Stimulated activated effector memory CD8-positive, alpha-beta T cell treated with anti-CD3 and anti-CD28 coated beads, Interleukin-12 subunit alpha, Interleukin-12 subunit beta, amount 100 ng/mL, for 72 hours (primary cell): ENCODE measurements at places on chromosomes 4 and X.

GRCh38 chr4:10082459-10083272, 33.9 kb downstream of the WDR1 start:
- DNase-seq, result no peak

GRCh38 chrX:71955530-71956120, 45.0 kb downstream of the NHSL2 start:
- no peak for DNase-seq

- DNase-seq, result no peak
Observed at GRCh38 chrX:70485466-70485865, 40.8 kb downstream of the DLG3 start.

DNA sequence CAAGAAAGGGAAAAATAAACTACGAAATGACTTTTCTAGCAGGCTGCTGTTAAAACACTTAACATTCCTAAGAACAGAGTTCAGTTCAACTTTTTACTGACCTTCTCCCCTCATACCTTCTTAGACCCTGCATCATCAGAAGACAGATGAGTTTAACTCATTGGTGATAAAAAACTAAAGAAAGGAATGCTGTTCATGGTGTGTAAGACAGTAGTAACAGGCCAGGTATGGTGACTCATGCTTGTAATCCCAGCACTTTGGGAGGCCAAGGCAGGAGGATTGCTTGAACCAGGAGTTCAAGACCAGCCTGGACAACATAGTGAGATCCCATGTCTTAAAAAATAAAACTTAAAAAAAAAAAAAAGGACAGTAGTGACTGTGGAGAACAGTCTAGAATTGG, 16.2 kb downstream of the RBM47 start:
- no peak for DNase-seq

- no peak for DNase-seq
Observed at GRCh38 chrX:7092543-7092942, 55.0 kb upstream of the STS start.

- no peak for DNase-seq
Observed at GRCh38 chr4:30396772-30397475, 323.2 kb upstream of the PCDH7 start.

- no peak for DNase-seq
Observed at GRCh38 chr4:32771491-32771890, 2051.3 kb downstream of the PCDH7 start.

DNA sequence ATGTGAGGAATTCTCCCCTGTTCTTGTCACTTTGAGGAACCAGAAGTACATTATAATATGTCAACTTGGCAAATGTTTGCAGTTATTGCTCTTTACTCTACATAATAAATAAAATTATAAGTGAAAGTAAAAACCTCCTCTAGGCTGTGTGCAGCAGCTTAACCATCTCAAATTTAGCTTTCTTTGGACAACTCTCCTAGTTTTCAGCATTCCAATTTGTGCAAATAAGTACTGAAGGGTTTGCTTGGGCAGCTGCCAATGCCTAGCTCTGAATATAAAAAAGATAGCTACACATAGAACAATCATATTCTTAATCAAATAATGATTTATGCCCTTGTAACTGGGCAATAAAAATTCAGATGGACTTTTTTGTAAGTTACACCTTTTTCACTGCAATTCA, 82.5 kb downstream of the GASK1B start:
- no peak for DNase-seq

- DNase-seq, result no peak
Observed at GRCh38 chrX:2984342-2984741, 22.0 kb upstream of the ARSH start.

- no peak for DNase-seq
Observed at GRCh38 chr4:106019771-106020170, 124.5 kb downstream of the NPNT start.

- no peak for DNase-seq
Observed at GRCh38 chr4:101973361-101973760, 182.8 kb downstream of the BANK1 start.

DNA sequence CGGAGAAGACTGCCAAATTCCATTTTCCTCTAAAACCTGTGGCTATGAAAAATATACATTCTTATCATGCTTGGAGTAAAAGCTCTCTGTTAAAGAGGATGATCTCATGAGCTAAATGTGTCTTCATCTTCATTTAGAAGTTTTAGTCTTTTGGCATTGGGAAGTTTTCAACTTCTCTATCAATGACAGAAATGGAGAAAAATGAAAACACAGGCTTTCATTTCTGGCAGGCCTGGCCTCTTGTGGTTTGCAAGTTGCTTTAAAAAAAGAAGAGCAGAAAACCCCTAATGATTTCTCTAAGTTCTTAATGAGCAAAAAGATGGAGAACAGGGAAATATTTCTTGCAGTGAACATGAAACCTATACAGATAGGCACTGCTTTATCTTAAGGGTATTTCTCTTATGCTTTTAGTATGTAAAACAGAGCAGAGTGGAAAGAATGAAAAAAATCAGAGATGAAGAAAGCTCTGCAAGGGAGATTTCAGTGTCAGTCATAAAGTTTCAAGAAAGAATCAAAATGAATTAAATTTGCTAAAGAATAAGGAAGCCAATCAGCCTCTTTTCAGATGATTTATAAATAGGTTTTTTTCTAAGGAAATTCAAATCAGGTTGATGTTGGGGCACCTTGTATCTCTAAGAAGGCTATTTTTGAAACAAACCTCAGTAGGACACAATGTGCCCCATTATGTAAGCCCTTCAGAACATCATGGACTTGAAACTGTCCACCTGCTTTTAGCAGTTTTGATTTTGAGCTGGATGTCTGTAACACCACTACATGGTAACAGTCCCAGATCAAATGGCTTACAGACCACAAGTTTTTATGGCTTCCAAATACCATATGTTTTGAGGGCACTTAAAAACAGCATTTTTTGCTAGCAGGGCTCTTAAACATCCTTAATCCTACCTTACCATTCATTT, 225.0 kb downstream of the GRIA3 start:
- no peak for DNase-seq

DNA sequence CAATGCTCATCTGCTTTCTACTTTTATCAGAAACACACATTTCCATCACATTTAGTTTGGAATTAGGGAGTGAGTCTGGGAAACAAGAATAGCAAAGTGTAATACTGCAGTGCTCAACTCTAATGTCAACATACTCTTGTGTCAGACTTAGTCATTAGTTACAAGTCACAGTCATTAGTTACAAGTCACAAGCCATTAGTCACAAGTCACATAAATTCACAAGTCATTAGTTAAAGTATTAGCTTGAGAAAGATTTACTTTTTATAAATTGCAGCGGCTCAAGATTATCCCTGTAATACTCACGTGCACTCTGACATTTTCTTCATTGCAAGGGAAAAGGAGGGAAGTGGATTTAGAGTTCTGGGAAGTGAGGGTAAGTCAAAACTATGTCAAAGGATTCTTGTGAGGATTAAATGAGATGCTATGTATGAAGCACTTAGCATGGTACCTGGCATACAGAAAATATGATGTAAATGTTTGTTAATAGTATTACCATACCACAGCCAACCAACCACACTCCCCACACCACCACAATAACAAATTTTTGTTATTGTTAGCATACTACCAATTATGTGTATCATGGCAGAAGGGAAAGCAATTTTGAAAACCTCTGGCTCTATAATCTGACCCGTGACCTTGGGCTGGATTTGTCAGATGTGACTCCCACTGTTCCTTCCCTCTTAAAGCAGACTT, 116.6 kb downstream of the ARHGAP24 start:
- DNase-seq, result no peak

- DNase-seq, result peak; percentile 27
Observed at GRCh38 chr4:48944756-48945241, 38.2 kb upstream of the OCIAD2 start.

- no peak for DNase-seq
Observed at GRCh38 chrX:108439426-108439942, at the start of gene COL4A5. Gene COL4A5, plus strand, starts transcription at chrX:108439838. Its CDS starts 288 bp downstream, at chrX:108440126.

DNA sequence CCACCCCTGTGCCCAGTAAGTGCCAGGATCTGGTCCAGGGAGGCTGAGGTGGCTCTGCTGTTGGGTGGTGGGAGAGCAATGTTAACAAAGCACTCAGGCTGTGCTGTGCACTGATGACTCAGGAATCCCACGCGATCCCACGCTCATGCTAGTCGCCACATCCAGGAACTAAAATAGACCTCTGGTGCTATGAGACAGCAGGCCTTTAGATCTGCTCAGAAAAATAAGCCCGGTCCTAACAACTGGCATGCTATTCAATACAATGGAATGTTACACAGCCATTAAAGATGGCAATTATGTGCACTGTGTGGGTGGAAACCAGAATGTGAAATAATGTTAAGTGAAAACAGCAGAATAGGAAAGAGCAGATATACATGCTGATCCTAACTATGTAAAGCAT, 26.0 kb downstream of the ARL13A start:
- no peak for DNase-seq
